Gastrocnemius medialis (tissue), 4 donors: ENCODE measurements at places on chromosomes 13 and 19. TPM values are rescaled to one million over a fixed set of nuclear protein-coding genes. Genes with fewer than 3 reads are reported as not detected.

- DNase-seq = no peak
Measured at GRCh38 chr13:99630269-99630898, 129.1 kb downstream of the TM9SF2 start.

- DNase-seq = no peak
Measured at GRCh38 chr13:79227418-79227817, 178.6 kb downstream of the RBM26 start.

DNA sequence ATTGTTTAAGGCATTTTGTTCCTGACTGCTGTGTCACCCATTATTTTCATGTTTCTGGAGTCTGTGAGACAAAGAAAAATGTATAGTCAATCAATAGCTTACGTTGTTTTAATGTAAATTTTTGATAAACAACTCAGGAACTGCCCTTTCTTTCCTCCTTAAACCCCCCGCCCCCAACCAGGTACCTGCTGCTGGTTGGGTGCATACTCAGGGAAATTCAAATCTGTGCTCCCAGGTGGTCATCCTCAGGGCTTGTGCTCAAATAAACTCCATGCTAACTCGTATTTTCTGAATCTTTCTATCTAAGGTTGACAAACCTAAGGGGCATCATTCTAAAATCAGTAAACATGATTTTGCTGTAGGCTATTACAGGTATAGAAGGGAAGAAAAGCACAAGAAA is 4.1 kb upstream of the CDC16 start:
- DNase-seq = no peak

- no peak for DNase-seq
Measured at GRCh38 chr19:47637550-47637949, 28.6 kb downstream of the BICRA start.

- DNase-seq = no peak
Measured at GRCh38 chr13:33785384-33785783, 32.6 kb upstream of the RFC3 start.

DNA sequence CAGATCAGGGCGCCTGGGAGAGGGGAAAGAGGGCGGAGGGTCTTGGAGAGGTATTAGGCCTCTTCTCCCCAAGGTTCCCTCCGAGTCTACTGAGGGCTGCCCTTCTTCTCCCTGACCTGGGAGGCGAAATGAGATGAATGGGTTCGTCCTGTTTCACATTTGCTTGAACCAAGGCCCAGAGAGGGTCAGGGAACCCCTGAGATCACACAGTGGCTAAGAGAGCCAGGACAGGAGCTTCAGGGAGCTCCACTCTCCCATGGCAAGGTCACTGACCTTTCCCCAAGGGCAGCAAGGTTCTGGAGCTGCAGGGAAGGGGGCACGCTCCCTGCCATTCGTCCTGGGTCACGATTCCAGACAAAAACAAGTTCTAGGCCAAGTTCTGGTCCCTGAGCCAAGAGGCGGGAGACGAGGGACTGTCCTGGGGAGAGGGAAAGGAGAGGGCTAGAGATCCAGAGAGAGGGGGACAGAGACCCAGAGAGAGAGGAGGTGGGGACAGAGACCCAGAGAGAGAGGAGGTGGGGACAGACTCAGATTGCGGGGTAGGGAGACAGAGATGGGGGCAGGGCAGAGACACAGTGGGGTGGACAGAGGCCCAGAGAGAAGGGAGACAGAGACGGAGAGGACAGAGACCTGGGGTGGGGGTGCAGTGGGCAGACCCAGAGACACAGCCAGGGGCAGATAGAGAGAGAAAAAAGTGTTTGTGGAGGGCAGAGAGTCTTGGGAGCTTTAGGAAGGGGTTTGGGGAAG is 541 bp downstream of the ASPDH start:
- DNase-seq = no peak

- no peak for DNase-seq
Measured at GRCh38 chr19:38264486-38265212, at the start of gene SPINT2. TSS of gene SPINT2 (plus strand) at chr19:38264573. CDS start at chr19:38264893, 320 bp downstream.

GRCh38 chr13:89791971-89792630 is 1555.4 kb upstream of the MIR17HG start:
- no peak for DNase-seq

- DNase-seq = no peak
Measured at GRCh38 chr19:42466521-42467182, 23.9 kb upstream of the CXCL17 start.

DNA sequence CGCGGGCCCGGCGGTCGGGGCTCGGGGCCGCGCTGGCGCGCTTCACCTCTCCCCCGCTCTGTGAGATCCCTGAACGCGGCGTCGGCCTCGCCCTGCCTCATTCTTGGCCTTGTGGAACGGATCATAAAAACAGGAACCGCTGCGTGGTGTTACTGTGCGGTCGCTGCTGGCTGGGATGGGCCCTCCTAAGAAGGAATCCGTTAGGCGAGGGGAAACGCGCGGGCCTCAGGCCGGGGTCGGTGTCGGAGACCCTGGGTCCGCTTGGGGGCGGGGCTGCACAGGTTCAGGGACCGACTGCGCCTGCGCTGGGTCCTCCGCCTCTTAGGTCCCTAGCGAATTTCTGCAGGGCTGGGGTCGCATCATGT is 381 bp downstream of the CKAP2 start:
- DNase-seq = peak; percentile 49

GRCh38 chr13:79084802-79085424 is 321.1 kb downstream of the RBM26 start:
- no peak for DNase-seq

Gene ZNF442
- 0.51 TPM for total RNA-seq
